ENCODE measurements at places on chromosomes 7 and 10.

GRCh38 chr10:30606313-30606712, 23.2 kb downstream of the LYZL2 start:
- no peak for DNase-seq

- DNase-seq: no peak
These were observed 5.8 kb upstream of the FAM3C start for GRCh38 chr7:121401896-121402295.

DNA sequence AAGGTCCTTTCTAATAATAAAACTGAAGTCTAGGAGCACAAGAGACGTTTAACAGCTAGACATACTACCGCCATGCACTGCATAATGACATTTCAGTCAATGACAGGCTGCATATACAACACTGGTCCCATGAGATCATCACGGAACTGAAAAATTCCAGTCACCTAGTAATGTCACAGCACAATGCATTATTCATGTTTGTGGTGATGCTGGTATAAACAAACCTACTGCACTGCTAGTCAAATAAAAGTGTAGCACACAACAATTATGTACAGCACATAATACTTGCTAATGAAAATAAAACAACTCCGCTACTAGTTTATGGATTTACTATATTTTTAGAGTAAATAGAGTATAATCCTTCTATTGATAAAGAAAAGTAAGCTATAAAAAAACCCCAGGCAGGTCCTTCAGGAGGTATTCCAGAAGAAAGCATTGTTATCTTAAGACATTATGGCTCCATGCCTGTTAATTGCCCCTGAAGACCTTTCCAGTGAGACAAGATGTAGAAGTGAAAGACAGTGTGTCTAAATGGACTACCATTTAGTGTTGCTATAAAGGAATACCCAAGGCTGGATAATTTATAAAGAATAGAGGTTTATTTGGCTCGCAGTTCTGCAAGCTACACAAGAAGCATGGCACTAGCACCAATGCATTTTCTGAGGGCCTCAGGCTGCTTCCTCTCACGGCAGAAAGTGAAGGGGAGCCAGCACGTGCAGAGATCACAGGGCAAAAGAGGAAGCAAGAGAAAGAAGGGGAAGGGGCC, 47.1 kb downstream of the HIBADH start:
- no peak for DNase-seq

DNA sequence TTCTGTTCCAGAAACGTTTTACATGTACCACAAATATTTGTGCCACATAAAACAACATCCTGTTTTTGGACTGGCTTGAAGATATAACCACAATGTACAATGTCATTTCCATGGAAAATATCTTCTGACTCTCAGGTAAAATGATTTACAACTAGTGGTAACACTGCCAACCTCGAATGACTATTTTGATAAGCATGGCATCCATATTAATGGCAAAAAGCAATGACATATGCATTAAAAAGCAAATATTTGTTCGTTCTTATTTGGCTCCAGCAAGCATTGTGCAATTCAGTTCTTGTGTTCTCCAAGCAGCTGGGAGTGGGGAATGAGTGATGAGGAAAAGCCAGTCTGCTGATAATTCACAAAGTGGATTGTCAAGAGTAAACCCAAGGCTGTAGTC, 289.0 kb downstream of the PLXDC2 start:
- no peak for DNase-seq

DNA sequence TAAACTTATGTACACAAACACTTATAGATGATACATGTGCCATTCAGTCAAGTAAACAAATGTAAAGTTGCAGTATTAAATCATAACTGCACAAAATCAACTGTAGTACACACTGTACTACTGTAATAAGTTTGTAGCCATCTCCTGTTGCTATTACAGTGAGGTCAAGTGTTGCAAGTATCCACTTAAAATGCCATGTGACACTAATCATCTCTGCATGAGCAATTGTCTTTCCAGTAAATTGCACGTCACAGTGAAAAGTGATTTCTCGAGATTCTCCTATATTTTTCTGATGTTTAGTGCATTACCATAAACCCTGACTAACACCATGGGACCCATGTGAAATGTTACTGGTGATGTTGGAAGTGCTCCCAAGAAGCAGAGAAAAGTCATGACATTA, 293.3 kb upstream of the SP4 start:
- DNase-seq: no peak

DNA sequence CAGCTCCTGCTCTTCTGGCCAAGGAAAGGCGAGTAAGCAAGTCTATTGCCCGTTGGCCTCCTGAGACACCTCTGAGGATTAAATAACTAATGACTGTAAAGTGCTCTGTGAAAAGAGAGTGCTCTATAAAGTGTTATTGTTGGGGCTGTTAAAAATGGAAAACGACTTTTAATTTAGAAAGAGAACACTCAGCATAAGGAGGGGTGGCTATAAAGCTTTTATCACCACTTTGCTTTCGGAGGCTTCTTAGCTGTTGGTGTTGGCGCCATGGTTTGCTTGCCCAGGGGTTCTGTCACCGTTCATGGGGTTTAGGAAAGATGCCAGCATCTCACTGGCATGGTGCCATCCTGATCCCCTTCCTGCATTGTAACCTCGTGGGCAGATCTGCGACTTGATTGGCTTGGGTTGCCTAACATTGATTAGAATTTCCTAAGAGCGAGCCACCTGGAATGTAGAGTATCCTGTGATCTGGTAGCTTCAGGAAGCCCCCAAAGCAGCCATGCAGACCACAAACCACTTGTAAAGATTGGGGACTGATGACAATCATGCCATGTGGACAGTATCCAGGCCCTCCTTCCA, 509.9 kb downstream of the LRMDA start:
- DNase-seq: no peak

- DNase-seq: no peak
These were observed 369.1 kb downstream of the PLXNA4 start for GRCh38 chr7:132207211-132207610.

DNA sequence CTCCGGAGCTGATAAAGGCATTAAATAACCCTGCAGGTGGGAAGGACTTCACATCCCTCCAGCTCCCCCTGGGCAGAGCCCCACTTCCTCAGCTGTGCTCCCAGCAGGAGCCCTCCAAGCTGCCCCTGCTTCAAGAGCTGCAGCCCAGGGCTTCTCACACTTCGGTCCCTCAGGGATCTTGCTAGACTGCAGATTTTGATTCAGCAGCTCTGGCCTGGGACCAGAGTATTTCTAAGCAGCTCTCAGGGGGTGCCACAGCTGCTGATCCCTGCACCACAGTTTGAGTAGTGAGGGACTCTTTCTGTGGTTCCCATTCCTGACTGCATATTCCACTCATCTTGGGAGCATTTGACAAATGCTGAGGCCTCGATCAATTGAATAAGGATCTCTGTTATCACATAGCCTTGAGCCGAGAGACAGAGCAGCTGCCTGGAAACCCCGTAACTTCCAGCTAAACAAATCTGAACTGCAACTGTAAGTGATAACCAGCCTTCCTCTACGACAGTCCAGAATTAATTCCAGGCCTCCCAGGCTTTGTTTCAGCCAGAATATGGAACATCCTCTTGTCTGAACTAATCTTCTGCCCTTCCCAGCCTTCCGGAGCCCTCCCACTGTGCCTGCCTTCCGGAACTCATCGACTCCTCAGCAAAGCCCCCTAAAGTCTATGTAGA, 161.4 kb downstream of the CCDC3 start:
- DNase-seq: no peak
